Activated CD4-positive, alpha-beta T cell treated with anti-CD3 and anti-CD28 coated beads, Interleukin-2, Interleukin-6, amounts not matched to agents 100 ng/mL and 50 ng/mL, durations not matched to agents 16 hours and 8 hours (primary cell): ENCODE measurements at places on chromosomes 12 and 14.
A peak's percentile ranks its signal among the peaks of the same experiment; 100 is the strongest.

- DNase-seq = no peak
These were observed 77.2 kb downstream of the PPP1R12A start for GRCh38 chr12:79857675-79858074.

- DNase-seq = no peak
These were observed 264.2 kb downstream of the AACS start for GRCh38 chr12:125329239-125330102.

- peak; percentile 1 for DNase-seq
These were observed 685.3 kb downstream of the TRHDE start for GRCh38 chr12:72957454-72957853.

GRCh38 chr12:42584651-42585111 lies 4.9 kb downstream of the PRICKLE1 start:
- no peak for DNase-seq

GRCh38 chr14:66005900-66006434 lies 480.2 kb upstream of the CCDC196 start:
- no peak for DNase-seq

DNA sequence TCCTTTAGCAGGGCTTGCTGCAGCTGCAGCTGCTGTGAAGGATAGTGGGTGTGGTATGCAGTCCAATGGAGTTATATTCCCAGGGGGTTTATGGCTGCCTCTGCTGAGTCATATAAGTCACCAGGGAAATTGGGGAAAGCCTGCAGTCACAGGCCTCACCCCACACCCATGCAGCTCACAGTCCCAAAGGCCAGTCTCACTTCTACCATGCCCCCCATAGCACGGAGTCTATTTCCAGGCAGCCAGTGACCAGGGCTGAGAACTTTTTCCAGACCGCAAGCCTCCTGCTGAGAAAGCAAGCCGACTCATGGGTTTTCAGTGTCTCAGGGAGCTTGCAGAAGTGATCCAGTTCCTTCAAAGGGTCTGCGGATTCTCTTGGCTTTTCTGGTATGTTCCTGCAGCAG lies 322.4 kb upstream of the CLEC14A start:
- DNase-seq = no peak

GRCh38 chr14:79417961-79418360 lies 793.3 kb downstream of the DIO2 start:
- DNase-seq = no peak

- no peak for DNase-seq
These were observed 6.0 kb downstream of the HMGA2 start for GRCh38 chr12:65830305-65830704.

GRCh38 chr12:49783917-49784676 lies 42.7 kb downstream of the TMBIM6 start:
- no peak for DNase-seq

GRCh38 chr14:40694023-40694422 lies 912.7 kb upstream of the LRFN5 start:
- DNase-seq = no peak

GRCh38 chr12:120100630-120101029 lies 15.9 kb downstream of the RAB35 start:
- DNase-seq = no peak

DNA sequence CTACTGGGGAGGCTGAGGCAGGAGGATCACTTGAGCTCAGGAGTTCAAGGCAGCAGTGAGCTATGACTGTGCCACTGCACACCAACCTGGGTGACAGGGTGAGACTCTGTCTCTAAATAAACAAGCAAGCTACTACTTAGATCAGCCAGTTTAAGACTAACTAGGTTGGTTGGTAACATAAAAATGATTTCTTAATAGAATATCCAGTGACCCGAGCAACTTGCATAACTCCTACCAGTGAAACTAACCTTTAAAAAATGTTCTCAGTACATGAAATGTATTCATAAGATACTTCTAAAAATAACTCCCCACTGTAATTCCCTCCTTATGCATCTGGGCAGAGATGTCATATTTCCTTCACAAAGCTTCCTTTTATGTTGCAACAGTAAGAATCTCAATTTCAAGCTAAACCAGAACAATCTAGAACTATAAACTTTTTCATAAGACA lies 15.9 kb downstream of the TAOK3 start:
- DNase-seq = peak; percentile 40

DNA sequence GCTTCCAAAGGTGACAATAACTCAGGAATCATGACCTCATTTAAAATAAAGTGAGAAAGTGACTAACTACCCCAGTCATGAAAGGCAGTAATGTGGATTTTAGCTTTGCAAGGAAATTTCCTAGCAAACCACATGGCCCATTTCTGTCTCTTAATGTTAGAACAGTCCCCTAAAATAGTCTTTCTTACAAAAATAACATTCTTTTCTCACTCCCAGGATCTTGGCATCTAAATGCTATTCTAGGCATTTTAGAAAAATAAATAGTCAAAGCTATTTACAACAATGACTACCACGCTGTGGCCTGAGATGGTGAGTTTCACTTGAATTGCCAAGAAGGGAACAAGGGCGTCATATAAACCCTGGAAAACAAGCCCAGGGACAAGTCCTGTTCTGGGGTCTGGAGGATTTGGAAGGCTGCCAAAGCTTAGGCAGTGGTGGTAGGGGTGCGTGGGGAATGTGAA lies 101.2 kb upstream of the CCDC175 start:
- no peak for DNase-seq

GRCh38 chr12:68131867-68132414 lies 27.6 kb downstream of the IFNG start:
- DNase-seq = no peak

DNA sequence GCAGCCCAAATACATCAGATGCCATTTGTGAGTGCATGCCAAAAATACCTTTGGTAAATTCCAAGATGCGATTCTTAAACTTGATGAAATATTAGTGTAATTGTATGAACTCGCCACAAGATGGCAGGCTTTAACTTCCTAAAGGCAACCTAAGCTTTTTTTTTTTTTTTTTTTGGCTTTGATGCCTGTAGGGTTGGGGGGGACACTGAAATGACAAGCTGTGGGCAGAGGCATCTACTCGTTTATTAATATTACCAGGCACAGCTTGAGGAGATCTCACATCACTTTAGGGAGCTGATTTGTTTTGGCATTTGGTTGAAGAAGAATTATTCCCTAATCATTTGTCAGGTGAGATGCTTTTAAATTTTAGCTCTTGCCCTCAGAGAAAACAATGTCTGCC lies 126.7 kb upstream of the CCDC196 start:
- peak; percentile 38 for DNase-seq

DNA sequence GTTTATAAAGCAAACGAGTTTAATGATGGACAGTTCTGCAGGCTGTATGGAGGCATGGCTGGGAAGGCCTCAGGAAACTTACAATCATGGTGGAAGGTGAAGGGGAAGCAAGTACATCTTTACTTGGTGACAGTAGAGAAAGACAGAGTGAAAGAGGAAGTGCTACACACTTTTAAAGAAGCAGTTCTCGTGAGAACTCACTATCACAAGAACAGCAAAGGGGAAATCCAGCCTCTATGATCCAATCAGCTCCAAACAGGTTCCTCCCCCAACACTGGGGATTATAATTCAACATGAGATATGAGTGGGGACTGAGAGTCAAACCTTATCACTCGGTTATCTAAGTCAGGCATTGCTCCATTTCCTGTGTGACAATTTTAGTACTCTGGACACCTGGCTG lies 189.9 kb upstream of the CNTN1 start:
- DNase-seq = no peak

GRCh38 chr12:109763201-109763841 lies 49.7 kb downstream of the FAM222A start:
- peak; percentile 78 for DNase-seq

DNA sequence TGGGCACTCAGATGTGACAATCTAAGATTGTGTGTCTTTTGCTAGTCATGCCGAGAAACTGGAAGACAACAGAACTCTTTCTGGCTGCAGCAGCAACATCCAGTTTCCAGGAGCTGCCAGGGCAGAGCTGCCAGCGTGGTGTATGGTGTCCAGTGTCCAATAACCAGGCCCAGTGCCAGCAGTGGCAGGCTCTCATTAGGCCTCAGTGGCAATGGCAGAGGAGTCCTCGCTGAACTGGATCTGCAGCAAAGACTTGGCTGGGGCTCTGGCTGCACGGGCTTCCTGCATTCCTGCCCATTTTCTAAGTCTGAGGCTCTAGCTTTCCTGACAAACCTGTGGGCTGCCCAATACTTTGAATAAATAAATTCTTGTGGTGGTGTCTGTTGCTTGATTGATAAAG lies 26.2 kb upstream of the PPM1A start:
- no peak for DNase-seq

DNA sequence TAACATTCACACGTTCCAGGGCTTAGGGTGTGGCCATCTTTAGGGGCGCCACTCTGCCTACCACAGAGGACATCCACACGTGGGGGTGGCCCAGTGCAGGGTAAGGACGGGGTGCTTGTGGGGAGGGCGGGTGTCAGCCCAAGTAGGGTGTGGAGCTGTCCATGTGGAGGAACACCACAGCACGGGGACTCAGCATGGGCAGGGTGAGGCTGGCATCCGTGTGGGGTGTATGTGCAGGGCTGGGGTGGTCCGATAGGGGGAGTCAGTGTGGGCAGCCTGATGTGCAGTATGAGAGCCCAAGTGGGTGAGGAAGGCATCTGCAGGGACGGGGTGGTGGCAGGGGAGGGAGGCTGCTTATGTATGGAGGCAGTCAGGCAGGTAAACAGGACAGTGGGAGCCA lies 17.7 kb downstream of the PSMC1 start:
- no peak for DNase-seq

DNA sequence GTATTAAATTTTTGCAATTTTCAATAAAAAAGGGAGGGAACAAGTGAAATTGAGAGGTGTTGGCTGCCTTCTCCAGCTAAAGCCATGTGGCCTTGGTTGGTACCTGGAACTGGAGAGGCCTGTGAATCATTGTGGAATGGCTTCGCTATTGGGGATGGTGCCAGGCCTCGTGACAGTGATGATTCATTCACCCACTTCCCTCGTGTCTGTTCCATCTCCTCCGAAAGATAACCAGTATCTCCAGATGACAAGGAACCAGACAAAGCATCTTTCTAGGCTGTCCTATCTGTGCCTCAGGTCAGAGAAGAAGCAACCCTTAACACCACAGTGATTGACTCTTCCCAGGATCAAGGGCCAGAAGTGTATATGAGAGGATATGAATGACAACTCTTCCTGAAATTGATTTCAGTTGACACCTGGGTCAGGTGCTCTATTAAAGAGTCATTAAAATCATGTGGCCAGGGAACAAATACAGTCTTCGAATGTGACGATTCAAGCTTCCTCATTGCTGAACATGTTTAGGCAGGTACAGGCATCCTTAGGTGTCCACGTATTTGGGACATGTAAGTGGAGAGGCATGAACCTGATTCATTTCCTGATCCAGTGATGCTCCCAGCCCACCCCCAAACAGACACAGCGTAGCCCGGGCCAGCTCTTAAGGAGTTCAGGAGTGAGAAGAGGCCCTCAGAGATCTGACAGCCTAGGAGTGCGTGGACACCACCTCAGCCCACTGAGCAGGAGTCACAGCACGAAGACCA lies at the start of gene RNASE7:
RNASE7 (plus strand) TSS at position 687 of the 758 bp plus-strand sequence. CDS start 631 bp downstream, outside the sequence.
- no peak for DNase-seq

- no peak for DNase-seq
These were observed 5.3 kb downstream of the SCNN1A start for GRCh38 chr12:6369916-6370575.

DNA sequence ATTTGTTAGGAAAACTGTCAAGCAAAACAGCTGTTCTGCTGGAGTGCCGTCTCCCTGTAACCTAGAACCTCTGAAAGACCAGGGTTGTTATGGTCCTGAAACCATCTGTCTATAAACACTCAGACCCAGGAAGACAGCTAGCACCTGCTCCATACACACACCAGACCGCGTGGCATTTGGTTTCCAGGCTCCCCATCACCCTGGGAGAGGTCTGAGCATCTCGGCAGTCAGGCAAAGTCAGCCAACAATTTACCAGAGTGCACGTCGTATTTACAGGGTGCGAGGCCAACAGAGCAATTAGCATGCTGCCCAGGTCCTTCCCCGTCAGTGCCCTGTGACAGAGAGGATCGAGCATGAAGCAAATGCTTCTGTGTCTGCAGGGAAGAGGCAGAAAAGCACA lies 272.5 kb downstream of the SLC15A4 start:
- DNase-seq = no peak

DNA sequence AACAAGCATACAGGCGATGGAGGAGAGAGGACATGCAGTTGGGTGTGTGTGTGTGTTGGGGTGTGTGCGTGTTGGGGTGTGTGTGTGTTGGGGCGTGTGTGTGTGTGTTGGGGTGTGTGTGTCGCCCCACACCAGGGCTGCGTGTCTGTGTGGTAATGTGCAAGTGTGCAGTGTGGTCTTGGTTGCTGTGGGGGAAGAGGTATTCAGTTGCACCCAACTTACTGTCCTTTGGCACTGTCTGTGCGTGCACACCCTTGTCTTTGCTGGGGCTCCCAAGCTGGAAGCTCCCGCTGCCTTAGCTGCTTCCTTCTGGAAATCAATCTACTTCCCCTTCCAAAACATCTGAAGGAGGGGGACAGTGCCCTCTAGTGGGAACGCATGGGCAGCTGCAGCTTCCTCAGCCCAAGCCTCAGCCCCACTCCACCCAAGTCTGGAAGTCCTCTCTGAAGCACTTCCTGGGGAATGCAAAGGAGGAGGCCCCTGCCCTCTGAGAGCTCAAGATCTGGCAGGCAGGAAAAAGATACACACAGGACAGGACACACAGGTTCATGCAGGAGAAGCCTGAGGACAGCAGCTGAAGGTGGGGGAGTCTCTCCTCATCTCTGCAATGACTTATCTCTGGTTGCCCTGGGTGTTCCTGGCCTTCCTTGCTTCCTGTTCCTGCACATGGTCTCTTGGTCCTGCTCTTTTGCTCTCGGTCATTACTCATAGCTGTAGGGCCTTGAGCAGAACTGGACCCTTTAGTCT lies 13.1 kb downstream of the ASIC1 start:
- peak; percentile 76 for DNase-seq

- peak; percentile 93 for DNase-seq
These were observed 395 bp upstream of the BRI3BP start for GRCh38 chr12:124992874-124993625.

- no peak for DNase-seq
These were observed 5.5 kb downstream of the NOPCHAP1 start for GRCh38 chr12:104991565-104992128.

GRCh38 chr12:43292699-43293098 lies 259.3 kb downstream of the ADAMTS20 start:
- no peak for DNase-seq

DNA sequence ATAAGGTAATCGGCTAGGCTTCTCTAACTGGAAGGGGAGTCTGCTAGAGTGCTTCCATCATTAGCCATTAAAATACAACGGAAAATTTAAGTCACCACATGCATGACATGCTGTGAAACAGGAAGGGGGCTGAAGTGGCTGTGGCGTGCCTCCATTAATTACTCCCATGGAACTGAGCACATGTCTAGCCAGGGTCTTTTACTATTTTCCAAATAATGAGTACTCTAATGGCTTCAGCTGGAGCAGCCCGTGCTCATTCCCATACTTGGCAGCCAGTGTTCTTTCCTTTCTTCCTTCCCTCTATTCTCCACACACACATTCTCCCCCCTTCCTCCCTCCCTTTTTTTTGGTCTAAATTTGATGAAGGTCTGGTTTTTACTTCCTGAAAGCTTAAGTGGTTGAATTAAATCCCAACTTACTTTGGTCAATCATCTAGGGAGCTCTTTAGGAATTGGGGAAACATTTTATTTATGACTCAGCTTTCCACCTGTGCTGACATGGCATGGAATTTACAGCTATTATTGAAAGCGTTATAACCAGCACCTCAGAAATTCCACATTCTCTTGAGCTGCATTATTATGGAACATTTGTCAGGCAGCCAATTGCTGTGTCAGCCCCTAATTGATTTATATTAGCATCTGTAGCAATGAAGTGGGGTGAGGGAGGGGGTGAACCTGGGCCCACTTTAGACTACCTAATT lies 72.3 kb downstream of the LRIG3 start:
- no peak for DNase-seq
